MM.1S (cell line): ENCODE measurements at places on chromosomes 6 and 20.

GRCh38 chr6:129901910-129902309, 40.8 kb upstream of the TMEM244 start:
- peaks cover 7% of the 10 kb centered on the region; the same call in 1 of the 2 replicates for H3K27me3 ChIP-seq
- no peaks in the 10 kb centered on the region for H3K4me1 ChIP-seq
- H3K4me3 ChIP-seq, result no peak overlapping the region

DNA sequence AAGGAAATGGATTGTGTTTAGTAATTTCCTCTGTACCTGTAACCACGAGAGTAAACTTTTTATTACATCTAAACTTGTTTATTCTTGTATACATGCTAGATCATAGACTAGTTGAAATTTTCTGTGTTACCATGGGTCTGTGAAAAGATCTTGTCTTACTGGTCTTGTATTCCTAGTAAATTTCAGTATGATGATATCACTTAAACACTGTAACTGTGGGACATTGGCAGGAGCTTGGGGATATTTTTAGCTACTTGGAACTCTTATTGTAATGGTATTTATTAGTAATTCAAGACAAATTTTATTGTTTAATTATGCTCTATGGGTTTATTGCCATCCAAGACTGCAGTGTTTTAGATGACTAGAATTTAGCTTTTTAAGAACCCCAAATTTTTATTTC, 25.9 kb upstream of the TULP4 start:
- no peak overlapping the region for H3K27ac ChIP-seq
- no peak for DNase-seq
- no peak overlapping the region for H3K4me3 ChIP-seq
- H3K27me3 ChIP-seq, result no peaks in the 10 kb centered on the region

DNA sequence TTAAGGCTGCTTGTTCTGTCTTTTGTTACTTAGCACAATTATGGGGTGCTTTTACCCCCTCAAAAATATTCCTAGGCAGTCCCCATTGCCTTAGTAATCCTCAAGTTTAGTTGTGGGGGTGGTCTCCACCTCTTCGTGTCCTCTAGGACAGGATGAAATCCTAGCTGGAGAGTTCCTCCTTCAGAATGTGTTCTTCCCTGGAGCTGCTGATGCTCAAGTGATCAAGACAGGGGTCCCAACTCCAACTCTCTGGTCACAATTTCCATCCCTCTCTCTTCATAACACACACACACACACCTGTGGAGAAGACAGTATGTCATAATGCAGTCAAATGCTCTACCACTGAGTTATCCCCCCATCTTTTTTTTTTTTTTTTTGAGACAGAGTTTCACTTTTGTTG, 280.7 kb downstream of the UST start:
- no peak for DNase-seq
- no peaks in the 10 kb centered on the region for H3K4me1 ChIP-seq
- H3K27me3 ChIP-seq, result no peaks in the 10 kb centered on the region
- H3K27ac ChIP-seq, result no peak overlapping the region
- H3K4me3 ChIP-seq, result no peak overlapping the region

DNA sequence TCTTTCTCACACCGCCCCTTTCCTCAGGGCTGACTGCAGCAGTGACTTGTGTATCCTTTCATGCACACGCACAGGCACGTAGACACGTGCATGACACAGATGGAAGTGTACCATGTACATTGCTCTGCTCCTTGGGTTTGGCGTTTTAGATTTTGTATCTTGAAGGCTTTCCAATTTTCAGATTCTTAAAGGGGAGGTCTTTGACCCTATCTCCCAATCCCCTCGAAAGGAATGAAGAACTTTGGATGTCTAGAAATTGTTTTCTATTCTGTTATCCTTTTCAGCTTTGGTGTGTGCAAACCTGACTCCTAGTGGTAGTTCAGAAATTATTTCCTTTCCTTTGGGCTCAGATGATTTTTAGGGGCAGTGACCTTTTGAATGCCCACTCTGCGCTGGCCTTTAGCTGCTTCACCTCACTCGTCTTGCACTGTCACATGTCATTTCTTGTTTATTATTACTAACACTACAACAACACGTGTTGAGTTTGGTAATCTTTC, 63.0 kb downstream of the HIVEP1 start:
- H3K36me3 ChIP-seq, result no peaks in the 10 kb centered on the region
- H3K4me1 ChIP-seq, result peaks cover 6% of the 10 kb centered on the region; the same call in 1 of the 2 replicates
- H3K27ac ChIP-seq, result no peak overlapping the region
- H3K27me3 ChIP-seq, result no peaks in the 10 kb centered on the region
- H3K4me3 ChIP-seq, result no peak overlapping the region
- DNase-seq, result no peak

- H3K36me3 ChIP-seq, result no peaks in the 10 kb centered on the region
- no peak for DNase-seq
- peaks cover 4% of the 10 kb centered on the region for H3K4me1 ChIP-seq
Measured at GRCh38 chr20:17884307-17885003, 84.1 kb downstream of the SNX5 start.

DNA sequence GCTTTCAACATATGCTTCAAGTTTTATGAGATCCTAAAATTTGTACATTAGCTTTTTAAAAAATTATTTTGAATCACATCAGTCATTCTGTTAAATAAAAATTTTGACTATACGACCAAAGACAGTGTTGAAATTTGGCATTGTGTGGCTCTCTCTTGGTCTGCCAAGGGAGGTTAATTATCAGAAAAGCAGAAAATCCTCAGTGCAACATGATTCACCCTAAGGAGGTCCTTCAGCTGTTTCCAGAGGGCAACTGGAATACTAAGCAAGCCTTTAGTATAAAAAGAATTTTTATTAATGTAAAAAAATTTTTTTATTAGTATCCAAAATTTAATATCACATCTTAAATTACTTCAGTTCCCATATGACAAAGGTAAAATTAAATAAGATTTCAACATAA, 23.1 kb upstream of the TMEM244 start:
- H3K27ac ChIP-seq, result no peak overlapping the region
- H3K36me3 ChIP-seq, result no peaks in the 10 kb centered on the region
- H3K4me3 ChIP-seq, result no peak overlapping the region
- no peaks in the 10 kb centered on the region for H3K4me1 ChIP-seq
- no peaks in the 10 kb centered on the region for H3K27me3 ChIP-seq
- no peak for DNase-seq

DNA sequence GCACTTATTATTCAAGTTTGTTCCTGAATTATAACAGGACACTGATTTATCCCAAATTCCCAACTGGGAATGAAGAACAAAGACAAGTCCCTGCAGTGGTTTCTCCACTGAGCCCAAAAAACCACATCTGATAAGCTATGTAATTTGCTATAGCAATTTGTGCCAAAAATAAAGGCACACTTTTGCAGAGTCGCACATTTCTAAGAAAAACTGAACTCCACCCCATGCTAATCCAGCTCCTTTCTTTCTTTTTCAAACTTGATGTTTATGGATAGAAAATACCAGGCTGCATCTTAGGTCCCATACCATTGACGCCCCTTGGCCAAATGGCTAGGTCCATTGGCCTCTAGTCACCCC, 170.2 kb upstream of the CITED2 start:
- no peaks in the 10 kb centered on the region for H3K27me3 ChIP-seq
- no peaks in the 10 kb centered on the region for H3K4me1 ChIP-seq
- no peak for DNase-seq
- no peak overlapping the region for H3K27ac ChIP-seq

DNA sequence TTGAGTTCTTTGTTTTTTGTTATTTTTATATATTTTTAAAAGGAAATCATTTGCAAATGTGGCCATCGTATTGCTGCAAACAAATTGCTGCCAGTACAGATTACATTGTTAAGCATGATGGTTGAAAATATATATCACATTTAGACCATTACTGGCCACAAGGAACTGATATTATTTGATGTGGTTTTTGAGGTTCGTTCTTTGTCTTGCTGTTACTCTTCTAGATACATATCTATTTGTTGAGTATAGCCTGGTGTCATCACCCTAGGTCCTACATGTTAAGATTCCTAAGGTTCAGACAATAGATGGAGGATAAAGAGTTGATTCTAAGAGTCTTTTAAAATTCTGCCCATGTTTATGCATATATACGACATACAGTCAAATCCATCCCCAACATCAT, 306.0 kb downstream of the FARS2 start:
- H3K4me3 ChIP-seq, result no peak overlapping the region
- H3K36me3 ChIP-seq, result no peaks in the 10 kb centered on the region
- no peak for DNase-seq
- H3K27ac ChIP-seq, result no peak overlapping the region
- no peaks in the 10 kb centered on the region for H3K4me1 ChIP-seq
- H3K27me3 ChIP-seq, result no peaks in the 10 kb centered on the region
